ENCODE measurements at places on chromosomes 2 and 18. TPM values are rescaled to one million over a fixed set of nuclear protein-coding genes. Genes with fewer than 3 reads are reported as not detected.

DNA sequence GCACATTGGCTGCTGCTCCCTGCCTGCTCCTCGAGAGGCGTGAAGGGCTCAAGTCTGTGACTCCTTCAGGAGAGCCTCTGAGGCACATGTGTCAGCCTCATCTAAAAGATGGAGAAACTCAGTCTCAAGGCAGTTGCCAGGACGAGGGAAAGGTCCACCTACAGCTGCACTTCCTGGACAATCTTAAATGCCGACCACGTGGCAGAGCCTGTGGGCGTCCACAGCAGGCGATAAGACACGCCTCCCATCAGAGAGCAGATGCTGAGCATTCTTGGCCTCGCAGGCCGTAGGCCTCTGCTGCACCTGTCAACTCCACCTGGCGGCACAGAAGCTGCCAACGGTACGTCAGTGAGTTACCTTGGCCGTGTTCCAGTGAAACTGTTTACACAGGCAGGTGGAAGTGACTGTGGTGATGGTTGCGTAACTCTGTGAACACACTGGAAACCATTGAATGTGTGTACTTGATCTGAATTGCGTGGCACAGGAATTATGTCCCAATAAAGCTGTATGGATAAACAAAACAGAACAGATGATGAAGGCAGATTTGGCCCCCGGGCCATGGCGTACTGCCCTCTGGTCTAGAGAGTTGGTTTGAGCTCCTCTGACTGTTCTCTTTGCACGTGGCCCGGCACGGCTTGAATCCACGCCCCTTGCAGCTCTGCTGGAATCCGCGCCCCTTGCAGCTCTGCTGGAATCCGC, 114.5 kb downstream of the RNF144A start:
- DNase-seq: peak; percentile 61

- DNase-seq: no peak
Observed at GRCh38 chr2:54240515-54241469, 15.2 kb downstream of the TSPYL6 start.

GRCh38 chr2:11411768-11412448, 54.1 kb downstream of the E2F6 start:
- DNase-seq: no peak

GRCh38 chr2:158999458-158999857, 31.0 kb downstream of the TANC1 start:
- no peak for DNase-seq

- DNase-seq: no peak
Observed at GRCh38 chr2:108553209-108553919, 19.1 kb downstream of the LIMS1 start.

RRM2 gene
- 1.4 TPM for total RNA-seq

GPR45 gene
- not detected for total RNA-seq

EN1 gene
- total RNA-seq: not detected

PER2 gene
- 11.1 TPM for total RNA-seq

All from naive thymus-derived CD8-positive, alpha-beta T cell (primary cell).